ENCODE measurements at places on chromosomes 4 and X. TPM values are rescaled to one million over a fixed set of nuclear protein-coding genes. Genes with fewer than 3 reads are reported as not detected.

The LYAR gene
- 7.5 TPM for total RNA-seq

The OPHN1 gene
- total RNA-seq: 22.6 TPM

The CPE gene
- total RNA-seq: 147 TPM

The ENAM gene
- 1.7 TPM for total RNA-seq

The WNK3 gene
- 2.7 TPM for total RNA-seq

The ART3 gene
- total RNA-seq: 28.1 TPM

The ZGRF1 gene
- 19.9 TPM for total RNA-seq

The CXorf49B gene
- total RNA-seq: not detected

The PRSS12 gene
- total RNA-seq: 24.0 TPM

The GPM6B gene
- total RNA-seq: 38.9 TPM

All from tongue (tissue), 3 donors.